A673 (cell line): ENCODE measurements at places on chromosomes 2 and 18. TPM values are rescaled to one million over a fixed set of nuclear protein-coding genes. Genes with fewer than 3 reads are reported as not detected.

Gene ADAM23
- 0.21 and 0.44 TPM in 2 replicates for total RNA-seq

Gene DSG2
- total RNA-seq, result 0.11 TPM in 1 of 2 replicates, not detected in the other

Gene SLC8A1
- not detected in 2 replicates for total RNA-seq

Gene CCNT2
- total RNA-seq, result 41.7 and 43.0 TPM in 2 replicates

Gene ICOS
- total RNA-seq, result not detected in 2 replicates

Gene IAH1
- 54.9 and 55.3 TPM in 2 replicates for total RNA-seq

DNA sequence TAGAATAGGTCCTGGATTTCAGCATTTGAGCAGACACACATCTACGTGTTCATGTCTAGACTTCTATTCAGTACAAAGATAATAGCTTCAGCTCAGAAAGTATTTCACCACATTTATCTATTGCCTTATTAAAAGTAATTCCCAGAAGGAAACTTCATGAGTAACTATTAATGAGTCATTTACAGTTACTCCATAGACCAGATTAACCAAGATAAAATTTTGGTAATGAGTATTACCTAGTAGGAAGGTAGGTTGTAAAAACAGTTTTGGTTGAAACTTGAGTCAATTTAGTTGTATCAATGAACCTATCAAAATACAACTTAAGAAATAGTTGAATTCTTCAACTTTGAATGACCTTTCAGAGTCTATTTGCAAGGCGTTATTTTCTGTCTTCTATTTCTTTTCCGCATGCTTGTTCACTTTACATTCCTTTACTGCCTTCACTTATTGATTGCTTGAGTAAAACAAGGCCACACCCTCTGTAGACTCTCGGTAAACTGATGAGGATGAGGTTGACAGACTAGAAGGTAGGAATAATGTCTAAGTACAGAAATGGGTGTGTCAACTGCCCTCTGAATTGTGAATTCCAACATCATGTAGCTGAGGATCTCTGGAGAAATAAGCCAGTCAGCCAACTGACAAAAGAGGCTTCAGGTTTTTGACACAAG, 1165.6 kb upstream of the ZEB2 start:
- no peak overlapping the region for H3K27ac ChIP-seq
- H3K36me3 ChIP-seq, result no peaks in the 10 kb centered on the region
- no peaks in the 10 kb centered on the region for H3K27me3 ChIP-seq
- H3K4me3 ChIP-seq, result no peak overlapping the region

DNA sequence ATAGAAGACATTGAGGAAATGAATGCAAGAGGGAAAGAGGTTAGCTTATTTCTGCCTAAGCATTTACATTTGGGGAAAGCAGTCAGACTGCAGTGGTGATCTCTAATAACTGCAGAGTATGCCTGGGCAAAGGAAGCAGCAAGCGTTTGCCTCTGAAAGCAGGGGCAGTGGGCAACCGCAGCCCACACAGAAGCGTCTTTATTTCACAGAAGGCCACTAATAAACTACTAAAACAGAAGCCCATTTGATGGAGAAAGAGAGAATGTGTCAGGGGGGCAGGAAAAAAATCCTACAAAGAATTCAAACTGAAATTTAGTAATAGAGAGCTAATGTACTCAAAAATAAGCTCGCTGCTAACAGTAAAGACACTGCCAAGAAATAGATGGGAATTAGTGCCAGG, 53.1 kb downstream of the LRRTM4 start:
- H3K27me3 ChIP-seq, result no peaks in the 10 kb centered on the region
- H3K4me3 ChIP-seq, result no peak overlapping the region

- no peak overlapping the region for H3K4me3 ChIP-seq
- H3K27me3 ChIP-seq, result no peaks in the 10 kb centered on the region
- no peak overlapping the region for H3K27ac ChIP-seq
- DNase-seq, result peak; percentile 31
- H3K36me3 ChIP-seq, result peaks cover 34% of the 10 kb centered on the region
Measured at GRCh38 chr2:196131949-196132925, 39.1 kb downstream of the STK17B start.

- peak overlapping the region; percentile 59 for H3K27ac ChIP-seq
- no peak overlapping the region for H3K4me3 ChIP-seq
- H3K4me1 ChIP-seq, result peaks cover 29% of the 10 kb centered on the region
- DNase-seq, result peak; percentile 51
- H3K36me3 ChIP-seq, result peaks cover 11% of the 10 kb centered on the region
- H3K27me3 ChIP-seq, result no peaks in the 10 kb centered on the region
Measured at GRCh38 chr2:177254433-177255226, 9.9 kb downstream of the NFE2L2 start.

DNA sequence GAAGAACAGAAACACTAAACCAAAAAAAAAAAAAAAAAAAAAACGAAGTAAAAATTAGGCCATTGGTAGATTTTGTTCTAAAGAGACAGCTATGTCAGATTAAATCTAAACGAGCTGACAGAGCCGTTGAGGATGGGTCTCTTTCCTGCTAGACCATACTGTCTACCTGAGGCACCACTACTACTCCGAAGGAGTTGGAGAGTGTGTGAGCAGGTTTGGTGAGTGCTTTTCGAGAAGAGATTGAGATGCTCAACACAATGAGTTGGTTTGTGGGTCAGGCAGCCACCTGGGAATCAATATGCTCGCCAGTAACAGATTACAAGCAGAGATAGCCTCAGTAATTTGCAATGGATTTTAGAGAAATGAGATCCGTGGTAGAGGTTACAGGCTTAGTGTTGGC, 281.5 kb upstream of the EPAS1 start:
- H3K27me3 ChIP-seq, result no peaks in the 10 kb centered on the region
- DNase-seq, result no peak
- H3K4me3 ChIP-seq, result no peak overlapping the region
- peaks cover 14% of the 10 kb centered on the region for H3K4me1 ChIP-seq
- H3K36me3 ChIP-seq, result no peaks in the 10 kb centered on the region
- H3K27ac ChIP-seq, result peak overlapping the region; percentile 31

GRCh38 chr18:35917043-35917442, 55.4 kb upstream of the RMP24 start:
- no peaks in the 10 kb centered on the region for H3K4me1 ChIP-seq
- H3K4me3 ChIP-seq, result no peak overlapping the region
- DNase-seq, result no peak
- H3K27me3 ChIP-seq, result peaks cover 64% of the 10 kb centered on the region
- no peak overlapping the region for H3K27ac ChIP-seq

DNA sequence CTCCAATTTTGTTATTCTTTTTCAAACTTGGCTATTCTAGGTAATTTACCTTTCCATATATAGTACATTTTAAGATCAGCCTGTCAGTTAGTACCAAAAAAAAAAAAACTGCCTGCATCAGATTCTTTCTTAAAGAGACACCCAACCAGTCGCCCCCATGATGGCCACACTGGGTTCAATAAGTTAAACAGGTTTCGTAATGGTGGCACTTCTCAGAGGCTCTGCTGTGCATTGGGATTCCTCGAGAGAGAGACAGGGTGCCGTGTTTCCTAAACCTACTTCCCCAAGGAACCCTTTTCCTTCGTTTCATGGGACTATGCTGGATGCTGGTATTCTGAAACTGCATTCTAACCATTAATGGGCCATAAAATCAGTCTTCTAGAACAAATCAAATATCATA, 37.4 kb downstream of the MYO7B start:
- H3K27ac ChIP-seq, result no peak overlapping the region
- H3K4me3 ChIP-seq, result no peak overlapping the region
- no peaks in the 10 kb centered on the region for H3K27me3 ChIP-seq
- DNase-seq, result no peak

DNA sequence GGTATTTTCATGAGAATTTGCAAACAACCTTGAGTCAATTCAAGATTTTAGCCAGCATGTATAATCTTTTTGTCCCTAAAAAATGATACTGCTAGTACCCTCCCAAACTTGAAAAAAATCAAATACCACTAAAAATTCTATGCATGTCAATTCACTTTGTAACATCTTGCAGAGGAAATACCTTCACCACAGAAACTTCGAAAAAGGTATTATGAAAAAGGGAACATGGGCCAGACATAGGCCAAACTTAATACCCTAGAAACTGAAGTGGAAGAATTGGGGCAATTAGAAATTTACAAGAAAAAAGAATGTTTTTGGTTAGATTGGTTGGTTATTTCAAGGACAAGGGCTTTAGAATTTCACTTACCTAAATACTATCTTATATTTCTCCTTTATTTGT, 48.5 kb downstream of the PAX3 start:
- H3K27ac ChIP-seq, result no peak overlapping the region
- H3K27me3 ChIP-seq, result no peaks in the 10 kb centered on the region
- DNase-seq, result no peak
- H3K4me1 ChIP-seq, result no peaks in the 10 kb centered on the region
- H3K36me3 ChIP-seq, result no peaks in the 10 kb centered on the region

GRCh38 chr18:11989174-11989573, 7.9 kb downstream of the IMPA2 start:
- no peaks in the 10 kb centered on the region for H3K36me3 ChIP-seq
- H3K4me3 ChIP-seq, result no peak overlapping the region
- no peak overlapping the region for H3K27ac ChIP-seq
- no peak for DNase-seq
- no peaks in the 10 kb centered on the region for H3K27me3 ChIP-seq
- H3K4me1 ChIP-seq, result no peaks in the 10 kb centered on the region

GRCh38 chr2:43937269-43937820, 58.4 kb downstream of the LRPPRC start:
- H3K36me3 ChIP-seq, result peaks cover 34% of the 10 kb centered on the region
- no peak for DNase-seq
- H3K27me3 ChIP-seq, result no peaks in the 10 kb centered on the region

DNA sequence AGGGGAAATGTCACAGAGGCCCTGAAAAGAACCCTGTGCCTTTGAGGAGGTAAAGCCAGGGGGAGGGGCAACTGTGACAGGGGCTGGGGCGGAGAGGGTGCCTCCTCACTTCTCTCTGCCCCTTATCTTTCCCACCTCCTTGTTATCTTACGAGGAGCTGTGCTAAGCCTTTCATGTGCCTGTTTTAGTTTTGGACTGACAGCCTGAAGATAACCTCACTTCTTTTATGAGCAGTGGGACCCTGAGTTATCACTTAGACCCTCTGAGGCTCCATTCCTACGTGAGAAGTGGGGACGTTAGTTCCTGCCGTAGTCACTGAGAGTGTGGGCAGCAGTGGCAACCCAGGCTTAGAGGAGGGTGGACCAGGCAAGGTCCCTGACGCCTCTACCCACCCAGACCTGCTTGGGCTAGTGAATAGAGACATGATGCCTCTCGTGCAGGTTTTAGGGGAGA, 39.5 kb upstream of the LBH start:
- H3K4me3 ChIP-seq, result no peak overlapping the region
- H3K27me3 ChIP-seq, result no peaks in the 10 kb centered on the region
- no peaks in the 10 kb centered on the region for H3K36me3 ChIP-seq
- no peak overlapping the region for H3K27ac ChIP-seq

DNA sequence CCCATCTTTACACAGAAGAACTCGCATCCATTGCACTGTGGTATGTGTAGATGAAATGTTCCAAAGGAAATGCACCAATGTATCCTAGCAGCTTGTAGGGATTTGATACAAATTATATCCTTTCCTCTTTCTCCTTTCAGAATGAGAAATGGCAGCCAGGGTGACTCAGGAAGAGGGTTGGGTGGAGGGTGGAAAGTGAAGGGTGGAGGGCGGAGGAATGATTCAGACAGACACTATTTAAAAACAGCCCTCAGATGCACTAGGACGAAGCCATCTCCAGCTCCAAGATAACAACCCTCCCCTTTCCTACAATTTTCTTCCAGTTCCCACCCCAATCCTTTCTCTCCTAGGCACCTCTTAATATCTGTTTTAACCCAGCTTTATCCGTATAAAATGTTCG, 96.2 kb upstream of the STK39 start:
- H3K27ac ChIP-seq, result no peak overlapping the region
- no peaks in the 10 kb centered on the region for H3K4me1 ChIP-seq
- H3K36me3 ChIP-seq, result no peaks in the 10 kb centered on the region
- no peaks in the 10 kb centered on the region for H3K27me3 ChIP-seq
- H3K4me3 ChIP-seq, result no peak overlapping the region

DNA sequence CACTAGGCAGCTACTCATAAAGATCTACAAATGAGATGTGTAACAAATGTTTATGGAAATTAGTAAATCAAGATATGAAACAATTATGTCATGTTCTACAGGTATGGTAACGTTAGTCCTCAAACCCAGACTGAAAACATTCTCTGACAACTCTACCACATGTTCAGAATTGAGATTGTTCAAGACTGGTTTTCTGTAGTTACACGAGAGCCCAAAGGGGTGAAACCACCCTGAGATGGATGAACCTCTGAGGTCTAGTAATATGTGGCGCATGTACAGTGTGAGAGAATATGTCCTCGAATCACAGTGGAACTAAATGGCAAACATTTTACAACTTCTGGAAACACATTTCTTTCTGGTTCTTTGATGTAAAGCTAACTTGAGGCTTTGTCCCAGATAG, 614.3 kb downstream of the ZEB2 start:
- H3K27ac ChIP-seq, result no peak overlapping the region
- no peak overlapping the region for H3K4me3 ChIP-seq
- H3K4me1 ChIP-seq, result no peaks in the 10 kb centered on the region
- no peak for DNase-seq
- H3K27me3 ChIP-seq, result no peaks in the 10 kb centered on the region

GRCh38 chr2:218041302-218042168, 27.5 kb upstream of the RUFY4 start:
- peaks cover 4% of the 10 kb centered on the region for H3K27me3 ChIP-seq
- no peak overlapping the region for H3K4me3 ChIP-seq
- no peak for DNase-seq
- no peaks in the 10 kb centered on the region for H3K4me1 ChIP-seq
- no peaks in the 10 kb centered on the region for H3K36me3 ChIP-seq
- H3K27ac ChIP-seq, result no peak overlapping the region

GRCh38 chr18:79283929-79284328, 111.8 kb upstream of the NFATC1 start:
- peaks cover 8% of the 10 kb centered on the region for H3K4me1 ChIP-seq
- H3K36me3 ChIP-seq, result no peaks in the 10 kb centered on the region
- H3K27ac ChIP-seq, result no peak overlapping the region
- peak; percentile 27 for DNase-seq

DNA sequence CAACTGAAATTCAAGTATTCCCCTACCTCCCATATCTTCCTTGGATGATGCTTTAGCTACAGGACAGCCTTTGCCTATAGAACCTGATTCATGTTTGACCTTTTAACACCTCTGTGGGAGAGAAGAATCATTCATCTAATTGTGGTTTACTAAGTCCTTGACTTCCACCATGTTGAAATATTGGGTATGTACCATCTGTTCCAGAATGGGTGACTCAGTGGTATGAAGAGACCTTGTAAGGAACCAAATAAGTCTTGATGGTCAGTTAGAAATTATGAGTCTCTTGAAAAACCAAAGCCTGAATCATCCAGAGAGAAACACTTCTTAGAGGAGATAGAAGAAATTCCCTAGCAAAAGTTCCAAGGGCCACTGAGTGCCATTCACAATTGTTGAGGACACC, 27.5 kb downstream of the STAMBP start:
- no peak overlapping the region for H3K27ac ChIP-seq
- H3K4me3 ChIP-seq, result no peak overlapping the region
- no peaks in the 10 kb centered on the region for H3K4me1 ChIP-seq
- DNase-seq, result no peak

DNA sequence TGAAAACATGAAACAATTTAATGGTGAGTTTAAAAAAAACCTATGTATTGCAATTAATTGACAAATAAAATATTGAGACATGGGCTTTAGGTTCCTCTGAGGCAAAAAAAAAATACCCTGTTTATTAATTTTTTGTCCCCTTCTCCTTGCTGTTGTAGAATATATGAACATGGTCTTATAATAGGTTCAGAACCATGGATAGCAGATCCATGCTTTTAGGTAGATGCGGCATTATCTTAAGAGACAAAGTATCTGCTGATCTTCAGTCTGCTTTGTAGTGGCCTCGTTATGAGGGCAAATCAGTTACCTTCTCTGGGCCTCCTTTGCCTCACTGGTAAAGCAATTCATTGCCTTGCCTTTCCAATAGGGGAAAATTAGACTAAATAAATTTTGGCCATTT, 850.7 kb downstream of the NRXN1 start:
- no peaks in the 10 kb centered on the region for H3K36me3 ChIP-seq
- peak; percentile 3 for DNase-seq
- no peaks in the 10 kb centered on the region for H3K4me1 ChIP-seq
- H3K27me3 ChIP-seq, result peaks cover 7% of the 10 kb centered on the region
